RKO (cell line): ENCODE measurements at places on chromosomes 5 and 9.
A peak's percentile ranks its signal among the peaks of the same experiment; 100 is the strongest.

GRCh38 chr9:7607421-7607820, 192.2 kb downstream of the DMAC1 start:
- DNase-seq: no peak

DNA sequence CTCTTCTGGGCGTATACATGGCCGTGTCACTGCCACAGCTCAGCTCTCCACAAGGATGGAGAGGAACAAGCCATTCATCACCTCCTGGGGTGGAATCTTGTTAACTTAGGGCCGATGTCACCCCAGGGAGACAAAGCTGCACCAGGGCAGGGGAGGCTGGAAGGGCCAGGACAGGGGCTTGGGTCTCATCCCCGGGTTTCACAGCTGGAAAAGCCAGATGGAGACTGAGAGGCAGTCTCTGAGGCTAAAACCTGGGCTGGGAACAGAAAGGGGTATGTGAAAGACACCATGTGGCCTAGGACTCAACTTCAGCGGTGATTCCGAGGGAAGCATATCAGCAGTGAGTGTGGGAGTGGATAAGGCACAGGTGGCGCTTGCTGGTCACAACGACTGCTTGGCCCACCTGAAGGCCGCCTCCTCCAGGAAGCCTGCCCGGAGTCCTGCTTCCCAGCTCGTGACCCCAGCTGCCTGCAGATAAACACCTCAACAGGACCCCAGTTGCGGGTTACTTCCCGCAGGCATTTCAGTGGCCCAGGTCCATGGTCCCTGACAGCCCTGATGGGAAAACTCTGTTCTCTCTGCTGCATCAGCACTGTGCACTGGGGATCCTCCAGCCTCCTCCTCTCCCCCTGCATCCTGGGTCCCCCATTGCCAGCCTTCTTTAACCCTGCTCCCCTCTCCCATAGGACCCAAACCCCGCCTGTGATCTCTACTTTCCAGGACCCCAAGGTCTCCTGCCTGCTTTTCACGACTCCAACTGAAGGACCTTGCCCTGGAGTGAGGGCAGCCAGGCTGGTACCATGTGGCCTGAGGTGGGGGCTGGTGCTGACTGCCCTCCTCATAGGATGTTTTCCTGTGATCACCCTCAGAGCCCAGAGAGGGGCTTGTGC, 51.7 kb upstream of the FCN1 start:
- no peak for DNase-seq

- DNase-seq: no peak
Measured at GRCh38 chr9:77512876-77513275, 135.2 kb downstream of the GNA14 start.

DNA sequence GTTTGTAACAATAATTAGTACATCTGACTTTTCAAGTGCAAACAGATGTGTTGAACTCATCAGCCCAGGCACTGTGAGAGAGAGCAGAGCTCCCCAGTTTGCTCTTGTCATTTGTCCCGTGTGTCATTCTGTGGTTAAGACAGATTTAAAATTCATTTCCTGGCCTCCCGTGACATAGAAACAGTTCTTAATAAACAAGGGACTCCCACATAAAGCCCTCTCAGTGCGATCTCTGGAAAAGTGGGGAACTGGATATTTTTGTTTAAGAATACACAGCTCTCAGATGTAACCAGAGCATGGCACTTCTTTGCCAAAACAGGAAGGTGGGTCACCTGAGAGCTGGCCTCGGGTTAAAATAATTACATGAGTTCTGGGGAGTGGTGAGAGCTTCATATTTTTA, 58.6 kb downstream of the PRKACG start:
- no peak for DNase-seq

DNA sequence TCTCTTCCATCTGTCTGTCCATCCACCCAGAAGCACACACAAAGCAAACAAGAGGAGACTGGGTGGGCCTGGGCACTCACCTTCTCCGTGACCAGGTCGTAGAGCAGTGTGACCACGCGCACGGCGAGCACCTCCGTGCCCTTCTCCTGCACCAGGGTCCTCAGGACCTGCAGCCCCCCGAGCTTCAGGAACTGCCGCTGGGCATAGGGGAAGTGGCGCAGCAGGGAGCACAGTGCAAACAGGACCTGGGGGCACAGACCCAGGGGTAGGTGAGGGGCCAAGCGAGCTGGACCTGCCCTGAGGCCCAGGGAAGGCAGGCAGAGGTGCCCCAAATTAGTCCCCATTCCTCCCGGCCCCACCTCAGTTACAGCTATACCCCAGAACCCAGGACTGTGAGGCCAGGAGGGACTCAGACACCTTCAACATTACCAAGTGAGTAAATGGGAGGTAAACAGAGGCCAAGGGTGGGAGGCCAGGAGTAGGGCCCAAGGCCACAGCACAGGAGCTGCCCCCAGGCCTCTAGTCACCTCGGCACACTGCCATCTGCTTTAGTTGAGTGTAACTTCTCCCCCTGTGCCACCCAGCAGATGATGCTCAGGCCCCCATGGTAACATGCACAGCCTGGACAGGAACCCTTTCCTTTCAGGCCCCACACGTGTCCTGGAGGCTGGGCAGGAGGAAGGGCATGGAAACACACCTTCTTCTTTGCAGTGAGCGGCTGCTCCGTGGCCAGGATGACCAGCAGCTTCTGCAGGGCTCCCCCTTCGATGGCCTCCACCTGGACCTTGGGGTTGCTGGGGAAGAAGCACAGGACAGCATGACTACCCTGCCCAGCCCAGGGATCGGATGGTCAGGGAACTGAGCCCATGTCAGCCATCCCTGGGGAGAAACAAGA, 76.2 kb upstream of the LRRTM2 start:
- DNase-seq: no peak

GRCh38 chr5:72600391-72600981, 93.3 kb upstream of the ZNF366 start:
- DNase-seq: peak; percentile 93

DNA sequence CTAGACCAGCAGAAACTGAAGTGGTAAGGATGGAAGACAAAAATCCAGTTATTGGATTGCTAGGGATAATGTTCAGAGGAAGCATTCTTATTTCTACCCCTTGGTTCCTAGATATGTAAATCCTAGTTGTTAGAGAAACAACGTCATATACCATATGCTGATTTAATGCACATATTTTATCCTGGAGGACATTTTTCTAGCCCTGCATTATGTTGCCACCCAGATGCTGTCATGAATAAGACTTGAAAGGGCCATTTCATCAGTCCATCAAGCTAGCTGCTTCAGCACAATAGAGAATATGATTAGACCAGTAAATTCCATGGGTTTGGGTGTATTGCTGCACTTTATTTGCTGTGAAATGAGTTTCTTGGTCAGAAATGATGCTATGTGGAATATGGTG, 1736.4 kb downstream of the MAT2B start:
- no peak for DNase-seq

GRCh38 chr5:123720955-123721354, 209.0 kb downstream of the CSNK1G3 start:
- DNase-seq: peak; percentile 16

DNA sequence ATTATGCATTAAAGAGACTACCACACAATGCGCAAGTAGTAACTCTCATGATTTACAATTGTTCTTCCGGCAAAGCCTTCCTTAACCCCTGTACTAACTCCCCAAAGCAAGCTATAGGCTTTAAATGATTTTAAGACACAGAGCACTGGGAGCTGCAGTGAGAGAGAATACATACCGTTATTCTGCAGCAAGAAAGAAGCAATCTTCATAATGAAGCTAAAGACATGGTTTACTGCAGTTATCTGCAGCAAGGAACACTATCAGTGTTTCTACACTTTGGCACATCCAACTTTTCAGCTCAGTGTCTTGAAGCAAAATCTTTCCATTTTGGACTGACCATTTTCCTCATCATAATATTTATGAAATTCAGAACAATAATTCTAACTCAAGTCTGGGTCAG, 61.0 kb downstream of the ZFR start:
- no peak for DNase-seq

GRCh38 chr9:34338665-34339385, 9.5 kb downstream of the NUDT2 start:
- no peak for DNase-seq

DNA sequence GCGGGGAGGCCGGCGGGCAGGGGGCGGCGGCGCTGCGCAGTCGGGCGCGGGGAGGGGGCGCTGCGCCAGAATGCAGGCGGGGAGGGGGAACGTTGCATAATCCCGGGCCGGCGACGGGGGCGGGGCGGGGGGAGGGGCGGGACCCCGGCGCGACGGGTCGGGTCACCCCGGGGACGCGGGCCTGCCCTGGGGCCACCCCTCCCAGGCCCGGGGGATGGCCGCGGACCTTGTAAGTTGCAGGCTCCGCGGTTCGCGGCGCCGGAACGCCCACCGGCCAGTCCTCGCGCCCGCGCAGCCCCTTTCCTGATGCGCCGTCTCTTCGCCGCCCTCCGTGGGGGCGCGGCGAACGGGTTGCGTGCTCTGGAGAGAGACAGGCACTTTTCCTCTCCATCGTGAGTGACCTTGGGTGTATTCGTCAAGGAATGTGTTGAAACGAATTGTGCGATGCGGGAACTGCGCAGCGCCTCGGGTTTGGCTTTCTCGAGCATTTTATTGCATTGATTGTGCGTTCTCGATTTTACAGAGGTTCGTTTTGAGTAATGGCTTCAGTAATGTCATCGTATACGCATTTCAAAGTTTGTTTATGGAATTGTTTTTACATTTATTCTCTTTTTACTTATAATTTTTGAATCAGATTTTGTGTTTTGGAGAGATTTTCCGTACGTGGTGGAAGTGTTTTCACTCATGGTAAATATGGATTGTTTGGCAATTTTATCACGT, 802 bp downstream of the SPIN1 start:
- DNase-seq: peak; percentile 74

DNA sequence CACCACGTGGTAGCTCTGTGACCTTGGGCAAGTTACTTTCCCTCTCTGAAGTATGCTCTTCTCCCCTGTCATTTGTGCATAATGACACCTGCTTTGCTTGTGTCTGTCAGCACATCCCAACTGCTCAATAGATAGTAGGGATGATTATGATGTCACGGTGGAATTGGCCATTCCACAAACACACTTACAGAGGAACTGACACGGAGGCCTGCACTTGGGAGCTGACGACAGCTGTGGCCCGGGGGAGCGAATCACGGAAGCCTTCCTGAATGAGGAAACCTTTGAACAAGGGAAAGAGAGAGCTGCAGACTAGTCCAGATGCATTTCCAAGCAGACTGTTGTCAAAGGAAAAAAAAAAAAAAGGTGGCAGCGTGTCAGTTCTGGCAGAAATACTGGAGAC, 21.0 kb downstream of the TLX3 start:
- DNase-seq: no peak

GRCh38 chr5:308672-309271, 12.7 kb upstream of the AHRR start:
- no peak for DNase-seq

DNA sequence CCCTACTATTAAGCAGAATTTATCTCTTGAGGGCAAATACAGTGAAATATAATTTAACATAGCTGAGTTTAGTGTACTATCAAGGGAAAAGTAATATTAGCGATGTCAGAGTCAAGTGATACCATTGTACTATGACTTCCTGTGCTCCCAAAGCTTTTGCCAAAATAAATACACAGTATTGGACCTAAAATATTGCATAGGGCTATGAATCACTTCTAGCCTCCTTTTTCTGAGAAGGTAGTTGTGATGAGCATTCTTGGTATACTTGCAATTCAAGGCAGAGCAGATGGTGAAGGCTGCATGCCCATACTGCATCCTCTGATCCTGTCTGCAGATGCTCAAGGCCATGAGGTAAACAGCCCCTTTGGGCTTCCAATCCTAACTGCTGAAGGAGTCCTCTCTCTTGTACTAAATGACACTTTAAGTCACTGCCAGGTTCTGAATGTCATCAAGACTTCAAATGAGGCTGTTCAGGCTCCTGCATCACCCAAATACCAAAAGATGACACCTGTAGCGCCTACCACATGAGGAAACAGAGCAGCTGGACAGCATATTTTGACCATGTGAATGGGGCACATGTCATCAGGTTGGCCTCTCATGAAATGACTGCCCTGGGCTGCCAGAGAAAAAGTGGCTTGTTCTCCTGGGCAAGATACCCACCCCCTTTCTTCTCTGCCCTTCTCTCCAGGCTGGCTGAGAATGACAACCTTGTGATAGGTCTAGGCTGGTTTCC, 29.7 kb upstream of the PPP2CA start:
- DNase-seq: no peak

DNA sequence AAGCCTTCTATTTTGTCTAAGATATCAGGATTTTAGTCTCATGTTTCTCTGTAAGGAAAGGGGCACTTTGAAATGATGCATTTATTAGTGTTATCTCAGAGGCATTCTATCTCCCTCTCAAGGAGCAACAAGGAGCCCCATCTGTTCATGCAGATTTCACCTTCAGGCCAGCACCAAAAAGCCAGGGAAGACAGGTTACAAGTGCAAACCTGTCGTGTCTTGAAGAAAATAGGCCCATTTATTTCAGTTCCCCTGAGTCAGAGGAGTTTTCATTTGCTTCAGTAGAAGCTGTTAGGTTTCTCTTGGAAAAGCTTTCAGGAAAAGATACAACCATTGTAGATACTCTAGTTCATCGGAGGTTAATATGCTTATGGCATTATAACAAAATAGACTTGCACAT, 97.2 kb downstream of the SPOCK1 start:
- DNase-seq: no peak

DNA sequence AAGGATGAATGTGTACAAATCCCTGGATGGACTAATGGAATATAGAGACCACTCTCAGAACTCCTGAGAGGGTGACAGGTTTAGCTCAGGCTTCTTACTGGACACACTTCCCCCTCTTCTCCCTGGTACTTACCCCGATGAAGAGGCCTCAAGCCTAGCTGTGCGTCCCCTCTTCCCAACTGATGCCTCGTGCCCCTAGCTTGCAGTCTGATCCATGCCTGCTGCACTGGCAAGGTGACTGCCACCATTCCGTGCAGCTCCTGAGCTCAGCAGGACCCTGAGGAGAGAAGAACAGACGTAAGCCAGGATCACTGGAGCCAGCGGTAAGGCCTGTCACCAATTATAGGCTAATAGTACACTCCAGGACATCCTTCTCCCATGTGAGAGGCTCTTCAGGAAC, 5.5 kb upstream of the STOML2 start:
- DNase-seq: no peak

GRCh38 chr9:81517954-81518353, 171.4 kb downstream of the TLE1 start:
- DNase-seq: no peak

DNA sequence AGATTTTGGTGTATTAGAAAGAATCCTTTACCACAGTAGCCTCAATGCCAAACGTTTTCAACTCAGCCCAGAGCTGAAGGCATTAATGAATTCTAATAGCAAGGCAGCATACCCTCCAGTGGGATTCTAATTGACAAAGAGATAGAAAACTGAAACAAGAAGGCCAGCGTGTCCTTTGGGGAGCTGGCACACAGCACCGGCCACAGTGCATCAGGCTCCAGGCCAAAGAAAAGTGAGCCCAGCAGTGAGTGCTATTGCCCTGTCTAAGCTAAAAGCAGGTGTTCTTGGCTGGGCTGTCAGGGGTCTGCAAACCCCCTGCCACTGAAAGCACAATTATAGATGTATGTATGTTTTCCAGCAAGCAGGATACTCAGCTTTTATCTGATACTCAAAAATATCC, 40.4 kb downstream of the PPIC start:
- no peak for DNase-seq
